Smooth muscle cell of trachea (primary cell): ENCODE measurements at places on chromosomes 4 and X. TPM values are rescaled to one million over a fixed set of nuclear protein-coding genes. Genes with fewer than 3 reads are reported as not detected.

Gene GAGE12D
- total RNA-seq: not detected in 2 replicates

Gene ZFP92
- under 0.01 and 0.33 TPM in 2 replicates for total RNA-seq

Gene MAGEA10
- not detected in 2 replicates for total RNA-seq

Gene CFAP99
- not detected in 2 replicates for total RNA-seq

Gene PLXNB3
- 2.3 and 6.1 TPM in 2 replicates for total RNA-seq

Gene IL3RA
- total RNA-seq: not detected in 2 replicates

Gene GATA1
- not detected in 2 replicates for total RNA-seq

Gene CFAP299
- 8.1 and 8.6 TPM in 2 replicates for total RNA-seq

Gene KIAA1210
- not detected in 2 replicates for total RNA-seq

Gene TMEM35A
- total RNA-seq: 22.3 and 37.9 TPM in 2 replicates

Gene ANXA10
- 1.5 and 4.2 TPM in 2 replicates for total RNA-seq

Gene TCEAL5
- total RNA-seq: not detected in 2 replicates

Gene BTC
- total RNA-seq: 0.44 and 1.2 TPM in 2 replicates

Gene SMR3B
- total RNA-seq: not detected in 2 replicates

Gene SMIM10L2A
- total RNA-seq: 0.15 and 1.2 TPM in 2 replicates
